Stimulated activated CD4-positive, alpha-beta T cell treated with anti-CD3 and anti-CD28 coated beads, Interleukin-4, amount 100 ng/mL, for 4 hours (primary cell): ENCODE measurements at places on chromosomes 13 and 19.

DNA sequence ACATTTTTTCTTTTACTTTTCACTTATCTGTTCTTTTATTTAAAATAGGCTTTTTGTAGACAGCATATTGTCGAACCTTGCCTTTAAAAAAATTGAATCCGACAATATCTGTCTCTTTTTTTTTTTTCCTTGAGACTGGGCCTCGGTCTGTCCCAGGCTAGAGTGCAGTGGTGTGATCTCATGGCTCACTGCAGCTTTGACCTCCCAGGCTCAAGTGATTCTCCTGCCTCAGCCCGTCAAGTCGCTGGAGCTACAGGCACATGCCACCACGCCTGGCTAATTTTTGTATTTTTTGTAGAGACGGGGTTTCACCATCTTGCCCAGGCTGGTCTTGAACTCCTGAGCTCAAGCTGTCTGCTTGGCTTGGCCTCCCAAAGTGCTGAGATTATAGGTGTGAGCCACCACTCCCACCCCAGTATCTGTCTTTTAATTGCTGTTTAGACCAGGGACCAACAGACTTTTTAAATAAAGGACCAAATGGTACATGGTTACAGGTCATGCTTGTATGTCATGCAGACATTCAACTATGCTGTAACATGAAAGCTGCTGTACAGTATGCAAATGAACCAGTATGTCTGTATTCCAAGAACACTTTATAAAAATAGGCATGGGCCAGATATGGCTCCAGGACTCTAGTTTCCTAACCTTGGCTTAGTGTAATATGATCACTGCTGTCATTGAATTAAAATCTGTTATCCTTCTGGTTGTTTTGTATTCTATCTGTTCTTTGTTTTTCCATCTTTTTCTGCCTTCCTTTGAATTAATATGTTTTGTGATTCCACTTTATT, 80.3 kb downstream of the GJA3 start:
- no peak for DNase-seq

- DNase-seq = no peak
Observed at GRCh38 chr19:12745166-12745897, 6.3 kb upstream of the BEST2 start.

DNA sequence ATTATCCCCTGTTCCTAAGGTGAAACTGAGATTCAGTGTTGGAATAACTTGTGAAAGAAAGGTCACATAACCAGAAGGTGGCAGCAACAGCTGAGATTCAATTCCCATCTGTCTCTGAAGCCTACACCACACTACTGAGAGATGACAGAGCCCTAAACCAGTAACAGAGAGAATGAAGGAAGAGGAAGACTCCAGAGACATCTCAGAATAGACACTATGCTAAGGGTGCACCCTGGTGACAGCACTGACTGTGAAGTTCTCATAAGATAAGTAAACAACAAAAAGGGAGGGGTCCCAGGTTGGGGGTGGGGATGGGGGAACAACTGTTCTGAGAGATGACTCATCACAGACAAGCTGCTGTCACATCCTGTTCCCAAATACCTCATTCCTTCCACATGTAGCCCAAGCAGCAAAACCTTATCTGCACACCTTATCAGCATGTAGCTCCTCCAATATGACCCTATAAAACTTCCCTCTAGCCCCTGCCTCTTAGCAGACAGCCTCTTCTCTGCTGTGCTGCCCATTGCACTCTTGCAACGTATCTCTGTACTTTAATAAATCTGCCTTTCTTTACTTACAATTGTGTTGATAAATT, 46.5 kb downstream of the UTP14C start:
- DNase-seq = peak; percentile 1

GRCh38 chr13:93847162-93847561, 620.6 kb downstream of the GPC6 start:
- DNase-seq = no peak

DNA sequence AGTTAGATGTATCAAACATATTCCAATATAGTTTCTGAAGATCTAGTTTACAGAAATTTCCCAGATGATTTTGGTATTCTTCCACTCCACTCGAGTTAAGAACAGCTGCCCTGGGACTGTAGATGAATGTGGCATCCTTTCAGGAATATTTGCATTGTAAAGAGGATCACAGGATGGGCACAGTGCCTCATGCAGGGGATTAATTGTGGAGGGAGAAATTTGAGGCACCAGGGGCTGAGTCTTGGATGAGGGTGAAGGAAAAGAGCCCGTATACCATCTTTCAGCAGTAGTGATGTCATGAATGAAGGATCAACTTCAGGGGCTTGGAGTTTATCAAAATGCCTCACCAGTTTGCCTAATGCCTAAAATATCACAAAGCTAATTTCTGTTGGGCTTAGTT, 4.0 kb upstream of the PDS5B start:
- DNase-seq = no peak

GRCh38 chr13:107441279-107441678, 774.1 kb downstream of the LIG4 start:
- DNase-seq = no peak

DNA sequence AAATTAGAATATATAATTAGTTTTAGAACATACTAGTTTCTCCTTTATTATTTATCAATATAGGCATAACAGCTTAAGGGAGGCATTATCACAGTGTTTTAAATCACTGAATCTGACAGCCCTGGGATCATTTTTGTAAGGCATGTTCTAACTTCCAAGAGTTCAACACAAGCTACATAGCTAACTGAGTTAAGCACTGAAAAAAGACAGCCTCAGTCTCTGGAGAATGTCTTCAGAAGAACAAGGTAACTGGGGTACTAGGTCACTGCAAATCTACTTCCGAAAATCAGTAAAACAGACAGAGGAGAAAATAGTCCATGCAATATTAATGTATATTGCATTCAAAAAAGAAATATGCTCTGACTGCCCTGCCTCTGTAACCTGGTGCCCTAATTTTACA, 502.1 kb downstream of the RFC3 start:
- no peak for DNase-seq

DNA sequence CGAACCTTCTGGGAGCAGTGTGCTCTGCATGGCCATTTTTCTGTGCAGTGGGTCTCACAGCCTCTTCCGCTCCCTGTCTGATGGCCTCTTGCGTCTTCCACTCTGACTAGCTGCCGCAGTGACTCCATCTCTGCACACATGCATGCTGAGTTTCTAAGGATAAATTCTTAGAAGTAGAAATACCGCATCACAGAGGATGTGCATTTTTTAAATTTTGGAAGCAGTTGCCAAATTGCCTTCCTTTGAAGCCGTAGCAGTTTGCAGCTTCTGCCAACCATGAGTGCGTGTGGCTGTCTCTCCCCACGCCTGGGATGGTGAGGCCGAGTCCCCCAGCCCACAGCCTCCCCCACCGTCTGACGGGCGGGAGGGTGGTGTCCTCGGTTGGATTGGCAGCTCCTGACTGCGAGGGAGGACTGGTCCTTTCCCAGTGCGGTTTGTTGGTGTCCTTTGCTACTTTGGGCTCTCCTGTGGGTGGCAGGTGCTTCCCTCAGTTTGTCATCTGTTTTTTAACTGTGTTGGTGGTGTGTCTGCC, 9.8 kb downstream of the FZR1 start:
- DNase-seq = no peak

GRCh38 chr13:94345374-94346195, 133.9 kb downstream of the DCT start:
- no peak for DNase-seq

DNA sequence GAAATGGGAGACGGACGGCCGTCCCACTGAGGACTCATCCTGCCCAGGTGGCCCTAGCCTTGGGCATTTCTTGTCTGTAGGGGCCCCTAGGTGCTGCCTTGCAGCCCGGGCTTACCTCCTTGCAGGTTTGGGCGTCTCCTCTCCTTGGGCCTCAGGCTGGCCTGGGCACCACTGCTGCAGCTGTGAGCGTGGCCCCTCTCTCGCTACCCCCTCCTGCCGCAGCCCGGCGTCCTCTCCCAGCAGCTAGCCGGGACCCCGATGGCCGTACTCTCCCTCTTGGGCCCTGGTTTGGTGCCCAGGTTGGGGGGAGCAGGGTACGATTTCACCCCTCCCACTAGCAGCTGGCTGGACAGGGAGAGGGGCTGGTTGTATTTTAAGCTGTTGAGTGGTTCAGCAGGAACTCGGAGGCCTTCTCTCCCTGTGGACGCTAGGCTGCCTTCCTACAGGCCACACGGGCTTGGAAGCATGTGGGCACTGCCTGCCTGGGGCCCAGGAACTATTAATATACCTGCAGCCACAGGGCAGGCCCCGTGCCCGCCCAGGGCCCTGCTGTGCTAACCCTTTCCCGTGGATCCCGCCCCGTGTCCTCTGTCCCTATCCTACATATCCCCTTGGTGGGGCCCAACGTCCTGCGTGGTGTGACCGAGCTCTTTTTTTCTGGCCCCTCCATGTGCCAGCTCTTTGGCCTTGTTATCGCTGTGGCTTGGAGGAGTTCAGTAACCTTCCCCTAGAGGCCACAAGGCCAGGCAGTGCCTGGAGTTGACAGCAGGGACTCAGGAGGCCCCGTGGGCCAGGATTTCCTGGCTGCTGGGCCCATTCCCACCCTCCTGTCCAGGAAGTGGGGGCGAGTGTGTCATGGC, 11.7 kb downstream of the NDUFB7 start:
- DNase-seq = no peak

GRCh38 chr13:37640499-37640898, 41.9 kb upstream of the POSTN start:
- no peak for DNase-seq
